ENCODE measurements at places on chromosomes 3 and 15.

- DNase-seq, result no peak
Measured at GRCh38 chr3:68893600-68894239, 38.6 kb downstream of the TAFA4 start.

DNA sequence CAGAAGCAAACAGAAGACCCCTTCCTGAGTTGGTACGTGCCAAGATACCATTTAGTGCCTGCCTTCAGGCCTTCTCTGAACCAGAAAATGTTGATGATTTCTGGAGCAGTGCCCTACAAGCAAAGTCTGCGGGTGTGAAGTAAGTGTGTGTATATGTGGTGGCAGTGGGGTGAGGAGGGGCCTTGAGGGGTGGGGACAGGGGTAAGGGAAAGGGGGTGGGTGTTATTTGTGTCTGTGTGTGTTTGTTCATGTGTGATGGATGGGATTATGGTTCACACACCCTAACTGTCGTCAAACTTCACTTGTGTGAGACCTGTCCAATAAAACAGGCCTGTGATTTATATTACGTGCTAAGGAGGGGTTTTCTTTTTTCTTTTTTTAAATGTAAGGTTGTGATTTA is 92.2 kb downstream of the USP13 start:
- DNase-seq, result no peak

GRCh38 chr15:65576664-65577063 is 34.3 kb downstream of the INTS14 start:
- DNase-seq, result no peak

GRCh38 chr3:149701206-149701976 is 43.6 kb upstream of the WWTR1 start:
- DNase-seq, result no peak
